M059J (cell line): ENCODE measurements at places on chromosomes 5 and 9. TPM values are rescaled to one million over a fixed set of nuclear protein-coding genes. Genes with fewer than 3 reads are reported as not detected.

DNA sequence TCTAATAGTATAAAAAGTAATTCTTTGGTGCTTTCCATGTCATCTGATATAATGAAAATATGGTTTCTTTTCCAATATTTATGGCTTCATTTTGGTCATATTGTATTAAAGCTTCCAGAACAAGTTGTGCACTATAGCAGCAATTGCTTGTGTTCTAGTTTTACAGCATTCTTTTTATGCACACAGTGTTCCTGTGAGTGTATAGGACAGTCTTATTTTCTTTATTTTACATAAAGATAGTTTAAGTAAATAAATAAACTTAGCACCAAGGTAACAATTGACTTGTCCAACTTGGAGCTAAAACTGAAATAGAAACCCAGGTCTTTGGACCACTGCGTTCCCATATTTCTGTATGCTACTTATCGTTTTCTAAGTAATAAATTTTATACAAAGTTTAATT lies 38.9 kb downstream of the ATG10 start:
- no peak for DNase-seq

DNA sequence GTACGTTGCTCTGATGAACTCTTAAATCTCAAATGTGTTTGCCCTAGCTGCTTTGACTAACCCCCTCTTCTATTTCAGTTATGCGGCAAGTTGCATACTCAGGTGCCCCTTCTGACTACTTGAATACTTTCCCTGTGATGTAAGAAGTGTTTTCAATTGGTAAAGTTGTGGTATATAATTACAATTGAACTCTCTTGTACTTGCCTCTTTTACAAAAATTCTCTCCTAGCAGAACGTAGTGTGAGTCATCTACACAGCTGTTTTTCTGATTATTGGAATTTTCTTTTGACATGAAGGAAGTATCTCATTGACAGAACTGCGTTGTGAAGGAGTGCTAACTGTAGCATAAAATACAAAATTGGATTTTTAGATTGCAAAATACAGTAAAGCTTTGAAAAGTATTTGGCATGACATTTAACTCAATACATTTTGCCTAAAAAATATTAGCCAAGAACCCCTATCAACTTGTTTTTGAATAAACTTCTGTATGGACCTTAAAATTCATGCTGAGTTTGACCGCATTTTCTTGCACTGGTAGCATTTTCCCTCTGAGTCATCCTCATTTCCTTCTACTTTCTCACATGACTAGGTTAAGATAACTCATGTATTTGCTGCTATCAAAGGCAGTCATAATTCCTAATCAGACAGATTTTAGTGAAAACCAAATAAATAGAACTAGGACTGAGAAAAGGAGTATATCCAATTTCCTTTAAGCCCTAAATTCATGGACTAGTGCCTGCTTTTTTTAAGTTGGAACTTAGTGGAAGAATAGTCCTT lies 6.3 kb downstream of the CRHBP start:
- DNase-seq, result peak; percentile 81

- DNase-seq, result peak; percentile 65
These were observed 46.0 kb downstream of the MYO10 start for GRCh38 chr5:16889972-16890519.

DNA sequence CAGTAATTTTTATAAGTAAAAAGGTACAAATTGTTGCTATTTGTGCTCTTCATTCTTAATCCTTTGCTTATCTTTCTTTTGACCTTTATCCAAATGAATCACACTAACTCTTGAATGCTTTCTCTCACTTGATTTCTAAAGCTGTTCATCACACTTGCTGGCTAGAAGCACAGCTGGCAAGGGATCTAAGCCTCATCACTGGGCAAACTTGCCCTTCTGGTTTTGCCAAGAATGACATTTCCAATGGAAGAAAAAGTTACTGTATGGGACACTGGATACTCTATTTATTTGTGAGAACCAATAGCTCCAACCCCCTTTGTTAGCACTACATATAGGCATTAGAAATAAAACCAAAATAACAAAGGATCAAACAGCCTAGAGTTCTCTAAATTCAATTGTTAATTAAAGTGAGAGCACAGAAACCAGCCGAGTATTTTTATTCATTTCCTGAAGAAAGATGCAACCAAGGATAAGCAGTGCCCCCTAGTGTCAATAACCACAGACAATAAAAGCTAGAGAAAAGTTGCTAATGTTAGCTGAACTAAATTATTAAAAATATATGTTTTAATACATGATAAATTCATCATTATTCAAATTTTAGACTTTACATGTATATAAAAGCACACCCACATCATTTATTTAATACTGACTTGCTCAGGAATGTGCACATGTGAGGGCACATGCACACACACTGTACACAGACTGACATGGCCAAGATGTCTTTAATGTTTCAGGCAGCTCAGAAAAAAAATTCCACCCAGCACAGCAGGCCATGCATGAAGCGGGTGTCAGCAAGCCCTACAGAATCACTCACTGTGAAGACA lies 59.8 kb upstream of the POU5F2 start:
- peak; percentile 59 for DNase-seq

Gene ANKRD33B
- 0.49 and 1.9 TPM in 2 replicates for total RNA-seq

Gene PCDHGA8
- 0.07 TPM in 1 of 2 replicates, not detected in the other for total RNA-seq

Gene PCDHA7
- total RNA-seq, result 0.02 TPM in 1 of 2 replicates, not detected in the other

Gene PPP2R2B
- total RNA-seq, result 7.6 and 9.1 TPM in 2 replicates

Gene TMEM252
- not detected in 2 replicates for total RNA-seq

Gene SPAG8
- 0.86 and 2.3 TPM in 2 replicates for total RNA-seq
